CD4-positive, CD25-positive, alpha-beta regulatory T cell (primary cell): ENCODE measurements at places on chromosomes 1 and 21.

DNA sequence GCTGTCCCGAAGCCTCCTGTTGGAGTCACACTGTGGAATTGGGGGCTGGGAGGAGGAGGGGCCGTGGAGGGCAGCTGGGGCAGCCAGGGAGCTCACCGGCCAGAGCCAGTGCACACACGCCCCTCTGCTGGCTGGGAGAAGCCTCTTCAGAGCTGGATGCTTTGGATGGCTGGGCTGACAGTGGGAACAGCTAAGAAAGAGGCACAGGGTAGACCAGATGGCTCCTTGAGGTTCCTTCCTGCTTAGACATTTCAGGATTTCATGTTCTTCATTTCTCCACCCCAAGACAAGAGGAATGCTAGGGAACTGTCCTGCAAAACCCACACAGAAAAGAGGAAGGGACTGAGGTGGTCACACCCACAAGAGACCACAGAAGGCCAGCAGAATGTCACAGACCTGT, 254.8 kb upstream of the VAMP3 start:
- DNase-seq: no peak

DNA sequence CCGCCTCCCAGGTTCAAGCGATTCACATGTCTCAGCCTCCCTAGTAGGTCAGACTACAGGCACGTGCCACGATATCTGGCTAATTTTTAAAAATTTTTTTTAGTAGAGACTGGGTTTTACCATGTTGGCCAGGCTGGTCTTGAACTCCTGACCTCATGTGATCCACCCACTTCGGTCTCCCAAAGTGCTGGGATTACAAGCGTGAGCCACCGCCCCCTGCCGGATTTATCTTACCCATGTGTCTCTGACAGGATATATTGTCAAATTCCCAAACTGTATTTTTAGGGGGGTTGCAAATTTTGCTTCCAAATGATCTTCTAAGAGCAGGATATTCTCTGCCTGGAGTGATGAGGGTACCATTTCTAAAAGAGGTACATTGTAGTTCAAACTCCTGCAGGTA, 74.3 kb downstream of the KIF26B start:
- no peak for DNase-seq

- no peak for DNase-seq
Measured at GRCh38 chr1:113860891-113861290, 10.6 kb downstream of the PTPN22 start.

DNA sequence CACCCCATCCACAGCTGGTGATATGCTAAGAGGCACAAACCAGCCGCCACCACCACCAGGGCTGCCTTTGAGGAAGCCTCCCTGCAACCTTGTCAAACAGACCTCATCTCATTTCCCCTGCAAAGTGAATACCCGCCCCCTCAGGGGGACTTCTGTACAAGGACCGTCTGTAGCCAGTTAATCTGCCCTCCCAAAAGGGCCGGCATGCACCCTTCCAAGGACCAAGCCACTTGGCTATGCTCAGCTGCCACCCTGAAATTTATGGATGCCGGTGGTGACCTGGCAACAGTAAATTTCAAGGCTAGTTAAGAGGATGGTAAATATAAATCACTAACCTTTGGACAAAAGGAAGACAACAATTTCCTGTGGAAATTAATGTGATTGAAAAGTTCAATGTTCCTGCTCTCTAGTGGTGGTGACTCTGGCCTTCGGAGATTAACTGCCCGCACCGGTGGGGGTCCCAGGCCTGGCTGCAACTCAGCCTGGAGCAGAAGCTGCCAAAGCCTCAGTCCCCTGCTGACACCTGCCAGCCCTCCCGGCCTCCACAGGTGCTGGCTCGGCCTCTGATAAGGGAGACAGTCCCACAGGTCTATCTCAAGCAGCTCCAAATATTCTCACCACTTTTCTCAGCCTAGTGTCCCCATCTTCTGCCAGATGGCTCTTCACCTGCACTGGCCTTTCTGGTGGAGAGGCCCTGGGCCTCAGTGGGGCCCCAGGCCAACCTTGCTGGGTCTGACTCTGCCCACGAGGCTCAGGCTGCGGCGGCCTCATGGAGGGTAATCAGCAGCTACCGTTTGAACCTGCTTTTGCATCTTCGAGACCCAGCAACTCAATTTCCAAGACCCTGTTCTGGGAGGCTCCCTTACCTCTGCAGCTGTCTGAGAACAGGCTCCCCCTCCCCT, 12.2 kb downstream of the TMEM53 start:
- DNase-seq: no peak

- DNase-seq: peak; percentile 40
Measured at GRCh38 chr21:14543983-14544382, 2.1 kb downstream of the SAMSN1 start.

DNA sequence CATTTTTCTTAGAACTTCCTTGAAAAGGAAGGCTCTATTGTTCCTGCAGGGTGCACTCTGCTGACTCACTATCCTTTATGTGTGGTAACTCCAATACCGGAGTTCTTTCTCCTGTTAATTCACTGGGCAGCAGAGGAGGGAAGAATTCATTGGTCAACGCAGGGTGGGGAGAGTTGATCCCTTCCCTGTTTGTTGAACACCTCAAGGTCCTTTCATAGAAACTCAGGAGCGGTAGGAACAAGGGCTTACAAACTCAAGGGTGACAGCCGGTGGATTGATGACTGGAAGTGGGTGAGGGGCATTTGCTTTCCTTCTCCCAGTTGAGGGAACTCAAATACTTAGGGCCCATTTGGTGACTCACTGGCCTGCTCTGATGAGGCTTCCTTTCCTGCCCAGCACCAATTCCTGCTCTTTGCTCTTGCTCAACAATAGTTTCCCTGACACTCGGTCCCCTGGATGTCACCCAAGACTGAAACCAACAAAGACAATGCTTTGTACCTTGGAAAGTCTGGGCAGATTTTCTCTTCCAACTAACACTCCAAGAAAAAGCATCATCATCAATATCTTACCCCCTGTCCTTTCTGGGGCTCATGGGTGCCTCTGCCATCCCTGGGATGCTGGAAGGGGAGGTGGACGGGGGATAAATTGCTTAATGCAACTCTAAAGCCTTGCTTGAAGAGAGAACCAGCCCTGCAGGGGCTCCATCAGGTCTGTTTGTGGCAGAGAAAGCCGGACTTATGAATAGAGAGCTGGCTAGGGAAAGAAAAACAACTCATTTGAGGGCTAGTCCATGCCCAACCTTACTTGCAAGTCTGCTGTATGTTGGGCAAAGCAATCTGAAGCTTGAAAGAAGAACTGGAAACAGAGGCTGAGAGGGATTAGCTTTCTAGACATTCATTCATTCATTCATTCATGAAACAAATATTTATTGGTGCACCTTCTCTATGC, 9.3 kb downstream of the SLC26A9 start:
- no peak for DNase-seq

DNA sequence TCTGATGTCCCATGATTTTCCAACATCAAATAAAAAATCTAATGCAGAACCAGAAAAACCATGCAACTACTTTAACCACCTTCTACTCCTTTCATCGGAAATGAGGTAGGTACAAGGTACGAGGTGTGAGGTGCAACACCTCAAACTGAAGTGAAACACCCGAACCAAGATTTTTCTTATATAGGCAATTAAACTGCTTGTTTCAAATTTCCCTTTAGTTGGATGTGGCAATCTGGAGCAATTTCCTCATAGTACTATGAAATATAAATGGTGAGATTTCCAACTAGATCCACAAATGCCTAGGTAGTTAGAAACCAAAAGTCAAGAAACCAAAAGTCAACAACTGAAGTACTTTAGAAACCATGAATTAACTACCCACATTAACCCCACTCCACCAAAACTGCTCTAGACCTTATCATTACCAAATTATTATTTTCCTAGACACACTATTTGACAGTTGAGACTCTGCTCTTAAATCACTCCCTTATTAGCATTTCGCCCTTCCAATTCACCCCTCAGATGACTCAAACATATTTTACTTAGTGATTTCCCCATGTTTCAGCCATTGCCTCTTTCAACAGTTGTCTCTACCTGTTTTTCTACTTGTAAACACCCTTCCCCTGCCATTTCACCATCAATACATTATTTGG, 37.8 kb downstream of the FUBP1 start:
- no peak for DNase-seq

GRCh38 chr1:66752000-66752592, at the start of gene DYNLT5:
Gene DYNLT5 (plus strand): TSS chr1:66752459. CDS start chr1:66754659, 2,200 bp downstream.
- no peak for DNase-seq

- no peak for DNase-seq
Measured at GRCh38 chr1:210394281-210394821, 65.6 kb downstream of the HHAT start.

DNA sequence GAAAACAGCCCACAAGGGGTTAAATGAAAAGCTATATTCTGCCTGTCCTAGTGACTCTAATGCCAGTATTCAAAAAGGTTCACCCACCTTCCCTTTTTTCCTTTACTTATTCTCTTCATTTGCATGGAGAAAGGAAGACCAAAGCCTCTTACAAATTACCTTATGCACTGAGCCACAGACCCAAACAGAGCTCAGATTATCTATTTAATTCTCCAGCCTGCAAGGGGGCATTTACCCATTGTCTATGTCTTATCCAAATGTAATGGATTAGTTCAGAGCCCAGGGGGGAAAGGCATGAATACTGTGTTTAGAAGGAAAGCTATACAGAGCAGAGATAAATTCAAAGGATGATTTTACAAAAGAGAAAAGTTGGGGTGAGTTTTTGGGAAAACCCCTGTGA, 388.5 kb downstream of the OMA1 start:
- DNase-seq: no peak

GRCh38 chr1:230159580-230159979, 92.5 kb downstream of the GALNT2 start:
- DNase-seq: no peak

- no peak for DNase-seq
Measured at GRCh38 chr1:30632481-30632880, 90.9 kb downstream of the MATN1 start.

GRCh38 chr1:183655562-183656075, 2.5 kb upstream of the APOBEC4 start:
- DNase-seq: peak; percentile 78

GRCh38 chr1:72221811-72222210, 60.5 kb downstream of the NEGR1 start:
- no peak for DNase-seq

DNA sequence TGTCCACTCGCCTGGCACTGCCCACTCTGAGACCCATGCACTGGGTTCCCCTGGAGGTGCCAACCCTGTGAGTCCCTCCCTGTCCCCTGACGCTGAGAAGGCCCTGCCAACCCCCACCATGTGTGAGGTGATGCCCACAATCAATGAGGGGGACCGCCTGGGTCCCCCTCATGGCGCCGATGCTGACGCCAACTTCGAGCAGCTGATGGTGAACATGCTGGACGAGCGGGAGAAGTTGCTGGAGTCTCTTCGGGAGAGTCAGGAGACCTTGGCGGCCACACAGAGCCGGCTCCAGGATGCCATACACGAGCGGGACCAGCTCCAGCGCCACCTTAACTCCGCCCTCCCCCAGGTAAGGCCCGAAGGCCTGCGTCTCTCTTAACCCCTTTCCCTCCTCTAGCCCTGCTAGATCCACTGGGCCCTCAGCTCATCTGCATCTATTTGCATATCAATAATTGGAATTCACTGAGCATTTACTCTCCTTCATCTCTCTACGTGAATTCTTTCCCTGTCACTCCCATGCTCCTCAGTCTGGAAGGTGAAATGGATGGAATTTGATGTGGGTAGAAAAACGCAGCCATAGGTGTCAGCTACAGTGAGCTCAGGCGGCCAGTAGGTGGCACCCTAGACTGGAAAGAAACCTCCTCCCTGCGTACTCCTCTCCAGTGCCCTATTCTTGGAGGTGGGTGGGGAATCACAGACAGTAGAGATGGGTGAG, 12.8 kb downstream of the PPFIA4 start:
- DNase-seq: peak; percentile 33

DNA sequence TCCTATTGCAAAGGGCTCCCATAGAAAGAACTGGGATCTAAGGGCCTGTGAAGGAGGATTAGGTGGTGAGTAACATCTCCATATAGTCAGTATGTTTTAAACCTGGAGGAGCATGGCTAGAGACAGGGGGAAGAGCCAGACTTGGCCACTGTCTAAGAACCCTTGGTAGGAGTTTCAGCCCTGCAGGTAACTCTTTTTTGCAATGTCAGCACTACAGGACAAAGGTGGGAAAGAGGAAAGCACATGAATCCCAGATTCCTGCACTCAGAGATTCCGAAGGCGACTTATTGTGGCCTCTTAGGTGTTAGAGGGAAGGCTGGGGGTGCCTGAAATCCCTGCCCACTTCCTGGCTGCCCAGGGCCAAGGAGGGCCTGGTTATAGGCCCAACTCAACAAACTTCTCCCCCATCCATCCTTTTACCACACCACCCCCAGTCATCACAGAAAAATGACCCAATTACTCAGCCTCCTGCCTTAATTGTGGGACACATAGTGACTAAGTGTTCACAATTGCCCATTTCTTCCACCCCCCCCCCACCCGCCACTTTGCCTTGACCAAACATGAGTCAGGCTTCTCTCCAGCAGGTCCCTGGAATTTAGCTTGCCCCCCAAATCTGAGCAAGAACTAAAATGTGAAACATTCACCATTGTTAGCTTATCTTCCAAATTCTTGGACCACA, 1.9 kb upstream of the NTNG1 start:
- no peak for DNase-seq

DNA sequence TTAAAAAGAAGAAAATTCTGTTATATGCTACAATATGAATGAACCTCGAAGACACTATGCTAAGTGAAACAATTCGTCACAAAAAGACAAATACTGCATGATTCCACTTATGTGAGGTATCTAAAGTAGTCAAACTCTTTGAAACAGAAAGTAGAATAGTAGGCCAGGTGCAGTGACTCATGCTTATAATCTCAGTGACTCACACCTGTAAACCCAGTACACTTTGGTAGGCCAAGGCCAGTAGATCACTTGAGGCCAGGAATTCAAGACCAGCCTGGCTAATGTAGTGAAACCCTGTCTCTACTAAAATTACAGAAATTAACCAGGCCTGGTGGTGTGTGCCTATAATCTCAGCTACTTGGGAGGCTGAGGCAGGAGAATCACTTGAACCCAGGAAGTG, 25.7 kb downstream of the EPHA10 start:
- no peak for DNase-seq

DNA sequence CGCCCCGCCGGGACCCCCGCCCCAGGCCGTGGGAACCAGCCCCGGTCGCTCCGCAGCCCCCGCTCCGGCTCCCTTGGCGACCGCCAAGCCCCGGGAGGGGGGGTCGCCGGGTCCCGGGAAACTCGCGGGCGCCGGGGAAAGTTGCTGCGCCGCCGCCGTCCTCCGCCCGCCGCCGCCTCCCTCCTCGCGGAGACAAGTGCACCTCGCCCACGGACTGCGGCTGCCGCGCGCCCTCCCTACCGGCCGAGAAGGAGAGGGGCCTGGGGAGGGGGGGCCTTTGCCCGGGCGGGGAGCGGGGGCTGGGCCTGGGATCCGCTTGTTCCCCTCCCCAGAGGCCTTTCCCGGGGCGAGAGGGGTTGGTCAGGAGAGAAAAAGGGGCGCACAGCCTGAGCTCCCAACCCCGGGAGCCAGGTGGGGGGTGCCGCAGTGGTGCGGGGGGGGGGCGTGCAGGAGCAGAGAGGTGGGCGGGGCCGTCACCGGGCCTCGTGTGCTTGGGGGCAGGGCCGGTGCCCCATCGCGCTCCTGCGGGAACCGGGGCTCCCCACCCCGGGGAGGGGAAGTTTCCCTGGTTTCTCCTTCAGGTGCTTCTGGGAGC, 592 bp downstream of the AGRN start:
- DNase-seq: no peak
